Activated CD4-positive, alpha-beta T cell treated with anti-CD3 and anti-CD28 coated beads, Interleukin-10, Interleukin-2, amounts not matched to agents 100 ng/mL and 50 ng/mL, durations not matched to agents 16 hours and 8 hours (primary cell): ENCODE measurements at places on chromosomes 2 and 18.

- no peak for DNase-seq
These were observed 36.8 kb upstream of the IGFBP2 start for GRCh38 chr2:216596236-216596979.

DNA sequence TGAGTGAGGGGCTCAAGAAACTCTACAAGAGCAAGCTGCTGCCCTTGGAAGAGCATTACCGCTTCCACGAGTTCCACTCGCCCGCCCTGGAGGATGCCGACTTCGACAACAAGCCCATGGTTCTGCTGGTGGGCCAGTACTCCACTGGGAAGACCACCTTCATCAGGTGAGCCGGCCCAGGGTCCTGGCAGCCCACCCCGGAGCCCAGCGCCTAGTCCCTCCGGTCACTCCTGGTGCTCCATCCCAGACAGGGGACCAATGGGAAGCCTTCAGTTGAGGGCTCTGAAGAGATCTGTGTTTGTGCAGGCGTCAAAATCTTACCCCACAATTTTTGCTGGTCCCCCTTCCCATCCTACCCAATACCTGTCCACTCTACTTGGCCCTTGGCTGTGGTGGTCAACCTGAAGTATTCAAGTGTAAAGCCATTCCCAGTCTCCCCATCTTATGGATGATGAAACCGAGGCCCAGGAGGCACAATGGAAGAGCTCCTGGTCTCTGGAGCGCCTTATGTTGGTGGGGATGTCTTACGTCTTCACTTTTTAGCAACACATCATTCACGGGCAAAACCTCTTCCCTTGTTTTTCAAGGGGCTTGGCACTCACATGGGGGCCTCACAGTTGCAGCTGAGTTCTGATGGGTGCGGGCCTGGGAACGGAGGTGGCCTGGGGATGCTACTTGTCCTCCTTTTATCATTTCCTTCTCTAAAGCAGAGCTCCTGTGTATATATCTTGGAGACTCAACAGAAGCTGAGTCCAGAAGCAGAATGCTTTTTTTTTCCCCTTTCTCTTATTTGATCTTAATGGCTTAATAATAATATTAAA is 941 bp downstream of the EHD3 start:
- no peak for DNase-seq

DNA sequence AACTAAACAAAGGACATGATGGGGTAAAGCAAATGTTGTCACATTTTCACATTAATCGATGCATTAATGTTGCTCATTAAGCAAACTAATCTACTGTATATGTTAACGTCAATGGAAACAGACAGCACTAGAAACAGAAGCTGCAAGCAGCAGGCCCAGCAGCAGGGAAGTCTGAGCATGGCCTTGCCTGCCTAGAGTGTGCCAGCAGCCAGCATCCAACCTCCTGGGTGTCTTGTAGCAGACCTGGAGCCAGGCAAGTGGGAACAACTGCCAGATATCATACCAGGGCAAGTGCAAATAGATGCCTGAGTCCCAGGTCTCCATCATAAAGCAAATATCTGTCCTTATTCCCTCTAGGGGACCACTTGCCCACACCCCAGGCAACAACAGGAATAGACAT is 319.0 kb downstream of the LRRTM1 start:
- DNase-seq: no peak

GRCh38 chr2:135685361-135685760 is 56.3 kb upstream of the UBXN4 start:
- DNase-seq: no peak

DNA sequence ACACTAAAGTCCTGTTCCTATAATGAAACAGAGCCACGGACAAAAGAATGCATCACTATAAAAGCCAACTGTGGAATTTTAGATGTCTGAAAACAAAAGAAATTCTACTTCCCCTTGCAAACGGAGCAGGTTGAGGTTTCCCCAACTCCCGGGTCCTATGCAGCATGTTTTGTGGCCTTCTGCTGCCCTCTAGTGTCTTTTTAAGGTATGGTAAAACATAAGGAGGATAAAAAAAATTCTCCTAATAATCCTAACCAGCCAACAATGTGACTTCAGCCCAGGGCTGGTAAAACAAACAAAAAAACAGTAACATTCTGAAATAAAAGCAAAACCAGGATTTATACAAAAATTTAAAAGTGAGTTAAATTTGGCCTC is 539.5 kb downstream of the NRXN1 start:
- peak; percentile 56 for DNase-seq

DNA sequence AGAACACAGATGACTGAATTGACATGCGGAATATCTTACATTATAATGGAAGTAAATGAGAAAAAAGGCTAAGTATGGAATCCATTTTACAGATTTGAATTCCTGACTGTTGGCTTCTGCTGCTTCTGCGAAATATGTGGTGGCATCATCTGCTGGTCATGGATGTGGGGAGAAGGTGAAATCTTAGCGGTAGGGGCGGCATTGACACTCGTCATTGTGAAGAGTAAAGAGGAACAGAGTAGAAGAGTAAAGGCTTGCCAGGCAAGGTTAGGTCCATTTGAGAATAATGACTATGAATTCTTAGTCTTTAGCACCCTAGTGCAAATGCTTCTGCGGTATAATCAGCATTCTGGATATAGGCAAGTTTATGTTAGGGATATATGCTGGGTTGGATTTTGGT is 32.4 kb downstream of the ACTR3 start:
- no peak for DNase-seq
